GM12878 (cell line): ENCODE measurements at places on chromosomes 16 and 17.

DNA sequence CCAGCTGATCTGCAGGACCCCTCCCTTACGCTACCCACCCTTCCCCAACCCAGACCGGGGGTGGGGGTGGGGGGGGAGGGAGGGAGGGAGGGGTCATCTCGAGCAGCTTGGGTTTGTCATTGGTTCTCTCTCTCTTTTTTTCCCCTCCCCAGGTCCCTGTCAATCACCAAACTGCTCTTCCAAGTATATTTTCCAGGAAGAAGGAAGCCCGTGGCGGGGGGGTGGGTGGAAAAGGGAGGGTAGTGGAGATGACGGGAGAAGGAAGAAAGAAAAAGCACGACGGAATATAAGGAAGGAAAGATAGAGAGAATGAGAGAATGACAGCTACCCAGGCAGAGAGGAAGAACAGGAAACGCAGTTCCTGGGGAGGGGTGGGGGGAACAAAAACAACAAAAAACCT lies 17.9 kb downstream of the SALL1 start:
- H3K27ac ChIP-seq, result no peak overlapping the region
- no peak overlapping the region for H3K4me3 ChIP-seq
- H3K4me1 ChIP-seq, result no peaks in the 10 kb centered on the region

GRCh38 chr16:78256686-78257375 lies 157.4 kb downstream of the WWOX start:
- no peak for DNase-seq
- no peaks in the 10 kb centered on the region for H3K27me3 ChIP-seq
- H3K36me3 ChIP-seq, result no peaks in the 10 kb centered on the region
- H3K27ac ChIP-seq, result no peak overlapping the region
- no peak overlapping the region for H3K4me3 ChIP-seq

- H3K27me3 ChIP-seq, result no peaks in the 10 kb centered on the region
- no peaks in the 10 kb centered on the region for H3K36me3 ChIP-seq
- DNase-seq, result no peak
Observed at GRCh38 chr16:68590201-68590994, 51.3 kb downstream of the ZFP90 start.

DNA sequence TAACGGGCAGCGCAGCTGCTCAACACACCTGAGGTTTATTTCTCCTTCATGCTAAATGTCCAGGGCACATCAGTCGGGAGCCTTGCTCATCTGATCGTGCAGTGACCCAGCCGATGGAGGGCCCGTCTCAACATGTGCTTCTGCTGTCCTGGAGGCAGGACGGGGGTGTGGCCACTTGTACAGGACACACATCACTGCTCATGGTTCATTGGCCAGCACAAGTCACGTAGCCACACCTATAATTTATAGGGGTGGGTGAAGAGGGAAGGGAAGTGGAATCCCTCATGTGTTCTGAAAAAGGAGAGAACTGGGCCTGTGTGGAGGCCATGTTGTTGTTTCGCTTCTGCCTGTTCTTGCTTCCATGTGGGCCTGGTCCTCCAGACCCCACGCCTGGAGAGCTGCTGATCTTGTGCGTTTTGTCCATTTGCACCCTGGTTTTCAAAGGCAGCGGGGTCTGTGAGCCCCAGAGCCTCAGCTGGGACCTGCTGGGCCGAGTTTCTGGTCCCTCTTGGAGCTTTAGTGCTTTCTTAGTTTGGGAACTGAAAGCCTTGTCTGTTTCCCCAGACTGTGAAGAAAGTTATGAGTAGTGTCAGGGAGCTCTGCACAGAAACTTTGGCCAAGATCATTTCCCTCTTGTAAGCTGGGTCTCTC lies 60.5 kb downstream of the CMIP start:
- peaks cover 3% of the 10 kb centered on the region; the same call in 1 of the 2 replicates for H3K36me3 ChIP-seq
- peak overlapping the region; percentile 97 for H3K27ac ChIP-seq
- H3K4me3 ChIP-seq, result peak overlapping the region; percentile 53; the same call in 1 of the 2 replicates
- DNase-seq, result peak; percentile 72

DNA sequence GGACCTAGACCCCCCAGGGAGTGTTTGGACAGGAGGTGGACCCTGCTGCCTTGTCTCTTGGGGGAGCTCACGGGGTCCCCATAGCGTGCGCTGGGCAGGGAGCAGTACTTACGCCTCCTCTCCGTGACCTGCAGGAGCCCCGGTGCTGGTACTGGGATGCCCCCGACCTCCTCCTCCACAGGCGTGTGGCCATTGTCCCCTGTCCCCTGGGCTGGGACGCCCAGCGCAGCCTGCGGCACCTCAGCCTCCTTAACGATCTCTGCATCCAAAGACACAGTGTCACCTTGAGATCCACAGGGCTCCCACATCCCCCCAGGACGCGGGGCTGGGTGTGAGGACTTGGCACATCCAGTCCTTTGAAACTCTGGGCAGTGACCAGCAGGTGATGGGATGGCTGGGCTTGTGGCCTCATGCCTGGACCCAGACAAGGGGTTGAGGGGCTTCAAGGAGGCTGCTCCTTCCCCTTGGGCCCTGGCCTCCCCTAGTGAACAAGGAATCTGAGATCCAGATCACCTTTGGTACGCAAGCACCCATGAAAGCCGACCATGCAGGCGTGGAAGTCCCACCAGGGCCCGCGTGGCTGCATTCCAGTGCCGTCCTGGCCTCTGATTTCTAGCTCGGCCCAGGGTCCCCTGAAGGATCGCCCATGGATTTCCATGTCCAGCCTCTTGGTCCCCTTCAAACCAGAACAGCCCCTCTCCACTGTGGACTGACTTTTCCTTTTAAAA lies 9.9 kb downstream of the DBNDD1 start:
- peak overlapping the region; percentile 5; the same call in 1 of the 2 replicates for H3K4me3 ChIP-seq
- no peaks in the 10 kb centered on the region for H3K36me3 ChIP-seq
- H3K27ac ChIP-seq, result no peak overlapping the region

GRCh38 chr16:11955713-11956123 lies 9.3 kb upstream of the TNFRSF17 start:
- H3K36me3 ChIP-seq, result no peaks in the 10 kb centered on the region
- no peak overlapping the region for H3K27ac ChIP-seq
- DNase-seq, result no peak

DNA sequence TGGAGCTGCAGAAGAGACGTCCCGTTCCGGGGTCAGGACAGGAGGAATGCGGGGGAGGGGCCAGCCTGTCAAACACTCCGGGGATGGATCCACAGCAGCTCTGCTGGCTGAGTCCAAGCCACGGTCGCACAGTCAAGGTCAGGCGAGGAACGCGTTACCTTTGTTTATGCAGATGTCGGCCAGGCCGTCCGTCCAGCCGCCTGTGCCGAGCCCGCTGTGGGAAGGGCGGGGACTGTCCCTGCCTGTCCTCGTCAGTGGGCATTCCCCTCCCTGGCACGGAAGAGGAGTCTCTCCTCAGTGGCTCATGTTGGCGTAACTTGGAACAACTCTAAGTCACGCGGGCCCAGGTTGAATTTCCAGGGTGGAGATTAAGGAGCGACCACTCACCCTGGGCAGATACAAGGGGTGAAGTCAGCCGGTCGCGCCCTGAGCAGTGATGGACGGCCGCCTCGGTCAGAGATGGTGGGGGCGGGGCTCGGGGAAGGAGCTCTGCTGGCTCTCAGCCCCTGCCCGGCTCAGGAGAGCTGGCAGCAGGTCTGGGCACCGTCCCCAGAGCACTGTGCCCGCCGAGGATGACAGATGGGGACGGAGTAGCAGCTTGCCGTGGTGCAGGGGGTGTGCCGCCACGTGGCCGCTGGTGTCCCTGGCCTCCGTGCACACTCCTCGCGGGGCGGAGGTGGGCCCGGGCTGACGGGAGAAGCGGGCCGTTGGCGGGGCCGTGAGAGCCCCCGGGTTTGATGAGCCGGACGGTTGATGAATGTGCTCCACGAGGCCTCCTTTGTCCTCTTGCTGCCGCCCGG lies 7.3 kb downstream of the CACNA1H start:
- no peak overlapping the region for H3K27ac ChIP-seq
- H3K27me3 ChIP-seq, result no peaks in the 10 kb centered on the region
- no peaks in the 10 kb centered on the region for H3K4me1 ChIP-seq
- no peak overlapping the region for H3K4me3 ChIP-seq
- no peak for DNase-seq

DNA sequence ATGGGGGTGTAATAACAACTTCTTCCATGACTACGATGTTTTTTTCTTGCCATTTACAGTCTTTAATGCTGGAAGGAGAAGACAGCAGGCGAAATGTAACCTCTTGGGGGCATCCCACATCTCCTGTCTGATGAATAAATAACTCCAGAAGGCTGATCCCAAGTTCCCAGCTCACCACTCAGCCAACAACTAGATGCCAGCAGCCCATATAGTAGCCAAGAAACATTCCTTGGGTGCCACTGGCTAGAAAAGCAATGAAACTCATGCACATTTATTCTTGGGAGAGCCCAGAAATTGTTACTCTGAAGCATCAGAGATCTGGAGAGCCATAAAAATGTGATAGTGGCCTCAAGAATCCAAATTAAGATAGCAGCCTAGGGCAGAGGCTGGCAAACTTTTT lies 22.7 kb upstream of the TMEM101 start:
- no peak overlapping the region for H3K4me3 ChIP-seq
- no peak for DNase-seq
- H3K27ac ChIP-seq, result no peak overlapping the region
- peaks cover 20% of the 10 kb centered on the region for H3K36me3 ChIP-seq
- no peaks in the 10 kb centered on the region for H3K27me3 ChIP-seq

DNA sequence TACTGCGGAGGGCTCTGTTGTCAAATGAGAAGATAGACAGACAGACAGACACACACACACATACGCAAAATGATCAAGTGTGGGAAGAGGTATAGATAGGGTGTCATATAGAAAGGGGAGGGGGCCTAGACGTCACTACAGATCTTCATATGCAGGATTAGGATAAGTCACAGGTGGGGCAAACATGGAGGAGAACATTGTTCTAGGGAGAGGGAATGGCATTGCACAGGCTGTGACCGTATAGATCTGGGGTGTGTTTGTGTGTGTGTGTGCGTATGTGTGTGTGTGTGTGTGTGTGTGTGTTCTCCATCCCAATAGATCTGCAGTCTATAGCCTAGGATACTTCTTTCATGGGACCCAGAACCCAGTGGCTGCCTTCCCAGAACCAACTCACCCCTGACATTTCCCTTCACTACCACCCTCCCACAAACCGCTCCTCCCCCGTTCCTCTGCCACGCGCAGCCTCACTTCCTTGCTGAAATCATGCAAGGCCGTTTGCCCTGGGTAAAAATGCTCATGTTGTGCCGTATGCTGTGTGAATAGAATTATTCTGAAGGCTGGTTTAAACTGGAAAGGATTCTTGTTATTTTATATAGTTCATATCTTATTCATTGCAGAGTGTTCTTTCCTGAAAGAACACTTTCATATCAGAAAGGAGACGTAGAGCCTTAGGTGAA lies 50.5 kb upstream of the CCL1 start:
- no peak overlapping the region for H3K27ac ChIP-seq
- no peak overlapping the region for H3K4me3 ChIP-seq
- no peaks in the 10 kb centered on the region; the same call in none of the 2 replicates for H3K27me3 ChIP-seq
- H3K4me1 ChIP-seq, result no peaks in the 10 kb centered on the region
- no peaks in the 10 kb centered on the region for H3K36me3 ChIP-seq

- H3K27me3 ChIP-seq, result peaks cover 2% of the 10 kb centered on the region; the same call in 1 of the 2 replicates
- H3K4me1 ChIP-seq, result no peaks in the 10 kb centered on the region
- H3K27ac ChIP-seq, result no peak overlapping the region
- no peak overlapping the region for H3K4me3 ChIP-seq
Observed at GRCh38 chr17:77933777-77934398, 24.6 kb upstream of the TNRC6C start.
